Activated T-cell treated with anti-CD3 and anti-CD28 coated beads, Interleukin-2, amount 50 U/mL, for 4 hours (primary cell): ENCODE measurements at places on chromosomes 12 and 14. TPM values are rescaled to one million over a fixed set of nuclear protein-coding genes. Genes with fewer than 3 reads are reported as not detected.

Gene MMP17
- 0.28 TPM for total RNA-seq

DNA sequence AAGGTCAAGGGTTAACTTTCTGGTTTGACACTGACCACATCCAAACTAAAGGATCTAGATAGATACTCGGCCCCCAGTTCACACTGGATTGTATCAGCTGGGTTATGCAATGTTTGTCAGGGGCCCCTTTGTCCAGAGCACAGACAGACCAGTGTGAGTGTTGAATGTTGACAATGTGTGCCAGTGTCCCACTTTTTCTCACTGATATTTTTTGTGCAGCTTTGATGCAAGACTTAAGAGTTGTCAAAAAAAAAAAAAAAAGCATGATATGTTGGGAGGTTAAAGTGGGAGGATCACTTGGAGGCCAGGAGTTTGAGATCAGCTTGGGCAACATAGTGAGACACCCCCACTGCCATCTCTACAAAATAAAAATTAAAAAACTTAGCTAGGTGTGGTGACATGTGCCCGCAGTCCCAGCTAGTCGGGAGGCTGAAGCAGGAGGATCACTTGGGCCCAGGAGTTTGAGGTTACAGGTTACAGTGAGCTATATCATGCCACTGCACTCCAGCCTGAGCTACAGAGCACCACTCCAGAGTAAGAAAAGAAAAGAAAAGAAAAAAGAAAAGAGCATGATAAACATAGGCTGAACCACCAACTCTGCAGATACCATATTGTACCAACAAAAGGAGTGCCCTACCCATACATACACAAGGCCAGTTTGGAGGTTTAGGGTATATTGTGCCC, 97.5 kb downstream of the LGR5 start:
- DNase-seq = no peak

- DNase-seq = no peak
Measured at GRCh38 chr12:96392397-96392796, 7.8 kb downstream of the CDK17 start.

DNA sequence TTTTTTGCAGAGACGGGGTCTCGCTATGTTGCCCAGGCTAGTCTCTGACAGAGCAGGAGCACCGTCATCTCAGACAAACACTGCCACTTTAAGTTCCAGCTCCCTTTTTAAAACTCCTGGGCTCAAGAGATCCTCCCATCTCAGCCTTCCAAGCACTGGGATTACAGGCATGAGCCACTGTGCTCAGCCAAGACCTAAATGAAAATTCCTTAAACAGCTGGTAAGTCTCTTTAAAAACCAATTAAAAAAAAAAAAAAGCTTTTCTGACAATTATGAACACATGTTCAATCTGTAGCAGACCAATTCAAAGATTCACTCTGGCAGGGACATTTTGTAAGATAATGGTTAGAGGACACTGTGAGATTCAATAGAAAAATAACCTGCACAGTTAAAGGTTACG, 77.8 kb downstream of the HECTD4 start:
- DNase-seq = no peak

DNA sequence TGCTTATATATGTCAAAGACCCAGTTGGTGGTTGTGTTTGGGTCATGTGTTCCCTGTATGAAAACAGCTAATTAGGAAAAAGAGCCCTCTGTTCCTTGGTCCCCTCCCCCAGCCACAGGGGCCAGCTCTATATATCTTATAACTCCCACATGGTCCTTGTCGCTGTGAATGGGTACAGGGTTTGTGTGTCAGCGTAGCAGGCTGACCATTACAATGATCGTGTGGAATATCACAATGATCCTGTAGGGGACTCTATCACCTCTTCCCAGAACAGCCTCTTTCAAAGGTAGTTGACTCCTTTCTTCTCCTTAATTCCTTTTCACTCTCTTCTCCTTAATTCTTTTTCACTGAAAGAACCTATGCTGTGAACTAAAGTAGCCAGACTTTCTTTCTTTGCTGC, 51.6 kb upstream of the RIC8B start:
- DNase-seq = no peak

GRCh38 chr12:119415714-119416113, 81.2 kb downstream of the CCDC60 start:
- no peak for DNase-seq

DNA sequence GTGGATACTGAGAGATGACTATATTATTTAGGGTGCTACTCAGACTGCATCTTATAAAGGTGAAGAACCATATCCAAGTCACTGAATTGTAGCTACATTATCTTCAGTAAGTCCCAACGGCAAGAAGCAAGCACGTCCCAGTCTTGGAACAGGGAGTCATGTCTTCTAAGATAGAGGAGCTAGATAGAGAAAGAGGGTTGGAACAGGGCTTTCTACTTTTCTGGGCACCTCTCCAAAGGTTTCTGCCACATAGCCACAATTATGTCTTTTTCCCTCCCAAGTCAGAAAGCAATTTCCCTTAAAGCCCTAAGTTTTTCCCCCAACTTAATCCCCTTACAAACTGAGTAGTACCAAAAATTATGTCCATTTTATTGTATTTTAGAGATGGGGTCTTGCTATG, 22.4 kb downstream of the MAPK1IP1L start:
- DNase-seq = no peak

GRCh38 chr14:36217732-36218131, 41.2 kb upstream of the PTCSC3 start:
- DNase-seq = no peak

DNA sequence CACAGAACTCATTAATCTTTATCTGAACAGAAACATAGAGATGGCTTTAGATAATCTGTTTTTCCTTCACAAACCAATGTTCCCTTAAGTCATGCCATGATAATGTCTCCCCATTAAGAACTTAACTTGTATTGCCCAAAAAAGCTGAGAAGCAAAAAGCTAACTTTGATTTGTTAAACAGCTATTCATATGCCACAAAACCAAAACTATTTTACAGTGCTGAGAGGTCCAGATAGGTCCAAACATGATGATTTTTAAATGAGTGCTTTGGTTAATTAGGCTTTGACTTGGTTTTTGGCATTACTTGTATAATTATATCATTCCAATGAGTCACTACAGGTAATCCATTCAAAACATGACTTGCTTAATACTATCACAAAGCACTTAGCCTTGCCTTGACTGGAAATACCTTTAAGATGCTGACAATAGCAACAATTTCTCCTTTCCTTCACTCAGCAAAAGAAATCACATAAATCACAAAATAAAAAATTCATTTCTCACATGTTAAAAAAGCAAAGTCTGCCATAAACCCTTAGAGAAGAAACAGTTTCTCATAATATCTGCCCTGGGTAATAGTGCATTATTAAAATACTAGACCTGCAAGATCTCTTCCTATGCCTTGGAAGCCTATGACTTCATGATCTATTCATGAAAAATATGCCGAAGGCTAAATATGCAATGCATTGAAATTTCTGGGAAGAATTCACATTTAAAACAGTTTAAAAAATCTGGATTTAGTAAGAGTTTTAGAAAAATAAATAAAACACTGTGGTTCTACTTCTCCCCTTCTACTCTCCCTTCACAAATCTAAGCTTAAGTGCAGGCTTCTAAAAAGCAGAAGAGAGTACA, 52.0 kb upstream of the SAV1 start:
- DNase-seq = no peak
